ENCODE measurements at places on chromosomes 12 and 14.

DNA sequence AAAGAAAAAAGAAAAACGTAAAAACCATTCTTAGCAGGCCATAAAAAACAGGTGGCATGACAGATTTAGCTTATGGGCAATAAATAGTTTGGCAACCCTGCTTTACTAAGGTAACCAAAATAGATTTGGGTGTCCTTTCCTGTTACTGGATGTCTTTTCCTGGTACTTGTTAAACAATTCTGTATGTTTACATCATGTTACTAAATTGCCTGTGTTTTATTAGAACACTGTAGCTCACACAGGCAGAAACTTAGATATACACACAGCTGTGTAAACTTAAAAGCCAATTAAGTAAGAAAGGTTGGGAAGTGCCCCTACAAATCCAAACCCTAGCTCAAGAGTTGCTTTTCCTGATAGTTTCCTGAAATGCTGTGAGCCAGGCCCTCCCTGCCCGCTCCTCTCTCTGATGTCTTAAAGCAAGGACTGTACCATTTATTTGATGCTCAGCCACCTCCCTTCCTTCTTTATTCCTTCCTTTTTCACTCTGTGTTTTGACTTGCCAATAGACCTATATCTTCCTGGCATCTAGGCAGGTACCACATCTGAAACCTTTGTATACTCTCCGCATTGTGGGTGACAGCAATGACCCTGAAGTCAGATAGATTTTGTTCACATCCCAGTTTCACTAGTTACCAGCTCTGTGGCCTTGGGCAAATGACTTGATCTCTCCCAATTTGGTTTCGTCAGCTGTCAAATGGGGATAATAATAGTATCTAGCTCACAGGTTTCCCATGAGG, 3.7 kb upstream of the CAMKK2 start:
- no peak for DNase-seq

DNA sequence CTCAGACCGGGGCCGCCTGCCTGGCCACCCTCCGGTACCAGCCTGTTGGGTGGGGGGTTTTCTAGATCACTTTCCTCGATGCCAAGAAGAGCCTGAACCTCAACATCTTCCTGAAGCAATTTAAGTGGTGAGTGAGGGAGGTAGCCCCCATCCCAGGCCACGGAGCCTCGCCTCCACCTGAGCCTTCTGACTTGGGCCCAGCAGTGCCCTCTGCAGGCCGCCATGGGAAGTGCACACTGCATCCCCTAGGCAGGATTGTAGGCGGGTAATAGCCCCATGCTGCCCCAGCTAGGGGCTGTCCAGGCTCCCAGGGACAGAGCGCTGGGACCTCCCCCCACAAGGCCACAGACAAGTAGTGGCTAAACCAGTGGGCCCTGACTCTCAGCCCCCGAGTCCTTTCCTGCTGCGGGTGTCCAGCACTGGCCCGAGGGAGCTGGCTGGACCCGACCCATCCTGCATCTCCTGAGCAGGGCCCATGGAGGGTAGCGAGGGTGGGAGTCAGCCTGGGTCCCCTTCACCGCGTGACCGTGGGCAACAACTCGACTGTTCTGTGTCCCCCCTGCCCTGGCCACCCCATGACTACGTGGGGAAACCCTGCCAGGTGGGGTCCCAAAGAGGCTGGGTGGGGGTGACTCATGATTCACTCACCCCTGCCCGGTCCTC, 15.3 kb upstream of the ADSS1 start:
- peak; percentile 54 for DNase-seq

GRCh38 chr14:74547331-74547927, 53.9 kb downstream of the ISCA2 start:
- DNase-seq = no peak

DNA sequence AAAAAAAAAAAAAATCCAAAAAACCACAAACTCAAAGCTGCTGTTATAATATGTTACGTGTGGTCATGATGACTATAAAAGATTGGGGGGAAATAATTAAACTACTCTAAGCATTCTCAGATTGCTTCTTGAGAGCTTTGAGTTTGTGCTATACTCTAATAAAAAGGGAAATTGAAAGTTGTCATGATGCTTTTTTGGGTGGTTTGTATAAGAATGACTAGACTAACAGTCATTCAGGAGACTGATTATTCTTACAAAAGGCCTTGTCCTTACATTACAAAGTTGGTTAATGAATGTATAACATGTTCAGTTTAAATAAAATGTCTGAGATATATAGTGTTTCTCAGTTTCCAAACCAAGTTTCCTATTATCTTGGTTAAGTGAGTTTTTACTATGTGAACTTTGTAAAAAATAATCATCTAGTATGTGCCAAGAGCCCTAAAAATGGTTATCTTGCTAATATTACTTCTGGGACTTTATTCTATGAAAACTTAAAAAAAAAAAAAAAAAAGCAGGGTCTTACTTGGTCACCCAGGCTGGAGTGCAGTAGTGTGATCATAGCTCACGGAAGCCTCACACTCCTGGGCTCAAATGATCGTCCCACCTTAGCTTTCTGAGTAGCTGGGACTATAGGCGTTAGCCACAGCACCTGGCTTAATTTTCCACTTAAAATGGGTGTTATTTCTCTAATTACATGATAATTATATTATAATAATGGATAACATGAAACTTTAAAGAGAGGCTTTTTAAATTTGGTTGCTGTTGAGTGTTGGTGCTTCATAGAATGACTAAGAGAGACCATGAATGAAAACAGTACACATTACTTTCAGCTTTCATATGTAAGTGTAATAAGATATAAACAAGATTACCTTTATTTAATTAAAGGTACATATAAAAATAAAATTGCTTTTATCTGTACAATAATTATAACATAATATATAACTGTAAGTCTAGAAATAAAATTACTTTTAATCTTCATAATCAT, 459.6 kb upstream of the RGS6 start:
- DNase-seq = no peak

DNA sequence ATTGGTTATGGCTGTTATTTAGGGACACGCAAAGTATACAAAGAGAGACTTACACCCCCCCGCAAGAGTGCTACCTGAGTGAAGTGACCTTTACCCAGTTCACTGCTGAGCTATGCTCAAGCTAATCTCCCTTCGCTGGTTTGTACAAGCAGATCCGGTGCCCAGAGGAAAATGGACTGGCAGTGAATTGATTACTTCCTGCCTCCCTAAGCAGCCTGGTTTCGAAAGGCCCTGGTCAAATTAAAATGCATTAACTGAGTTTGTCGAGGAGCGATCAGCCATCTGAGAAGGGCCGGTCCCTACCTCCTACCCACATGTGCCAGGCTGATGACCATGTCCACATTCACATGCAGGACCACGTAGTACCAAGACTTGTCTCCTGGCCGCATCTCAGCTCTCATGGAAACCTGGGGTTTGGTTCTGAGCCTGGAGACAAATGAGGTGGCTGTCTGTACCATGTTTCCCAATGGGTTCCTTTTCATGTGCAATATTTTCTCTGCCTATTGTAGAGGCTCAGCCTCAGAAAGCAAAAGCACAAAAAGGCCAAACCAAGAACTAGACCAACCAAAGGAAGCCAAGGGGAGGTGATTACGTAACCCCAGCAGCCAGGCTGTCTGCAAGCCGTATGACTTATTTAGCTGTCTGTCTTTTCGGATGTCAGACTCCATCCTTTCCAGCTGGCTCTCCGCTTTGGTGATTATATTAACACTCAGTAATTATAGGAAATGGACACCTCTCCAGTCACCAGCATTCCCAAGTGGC, 284.7 kb upstream of the PWP1 start:
- no peak for DNase-seq

Measured in NT2/D1 (cell line).